ENCODE measurements at places on chromosomes 6 and 20.

- DNase-seq: no peak
These were observed 118.2 kb downstream of the ADAT2 start for GRCh38 chr6:143332153-143332845.

DNA sequence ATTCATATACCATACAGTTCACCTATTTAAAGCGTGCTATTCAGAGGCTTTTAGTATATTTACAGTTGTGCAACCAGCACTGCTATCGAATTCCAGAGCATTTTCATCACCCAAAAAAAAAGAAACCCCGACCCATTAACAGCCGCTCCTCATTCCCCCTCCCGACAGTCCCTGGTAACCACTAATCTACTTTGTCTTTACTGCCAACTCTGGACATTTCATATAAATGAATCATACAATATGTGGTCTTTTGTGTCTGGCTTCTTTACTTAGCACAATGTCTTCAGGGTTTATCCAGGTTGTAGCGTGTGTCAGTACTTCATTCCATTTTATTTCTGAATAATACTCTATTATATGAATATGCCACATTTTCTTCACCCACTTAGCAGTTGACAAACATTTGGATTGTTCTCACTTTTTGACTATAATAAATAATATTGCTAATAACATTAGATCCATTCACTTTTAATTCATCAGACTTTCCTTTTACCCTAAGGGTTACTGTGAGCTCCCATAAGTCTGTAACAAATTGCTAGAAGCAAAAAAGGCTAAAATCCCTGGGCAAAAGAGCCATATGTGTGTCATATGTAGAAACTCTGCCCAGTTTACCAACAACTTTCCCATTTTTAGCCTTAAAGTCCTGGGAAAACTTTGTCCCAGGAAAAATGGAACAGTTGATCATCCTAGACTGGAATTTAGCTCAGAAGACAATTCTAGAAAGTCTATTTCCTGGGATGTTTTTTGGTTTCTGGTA lies 23.2 kb upstream of the ROS1 start:
- DNase-seq: no peak

DNA sequence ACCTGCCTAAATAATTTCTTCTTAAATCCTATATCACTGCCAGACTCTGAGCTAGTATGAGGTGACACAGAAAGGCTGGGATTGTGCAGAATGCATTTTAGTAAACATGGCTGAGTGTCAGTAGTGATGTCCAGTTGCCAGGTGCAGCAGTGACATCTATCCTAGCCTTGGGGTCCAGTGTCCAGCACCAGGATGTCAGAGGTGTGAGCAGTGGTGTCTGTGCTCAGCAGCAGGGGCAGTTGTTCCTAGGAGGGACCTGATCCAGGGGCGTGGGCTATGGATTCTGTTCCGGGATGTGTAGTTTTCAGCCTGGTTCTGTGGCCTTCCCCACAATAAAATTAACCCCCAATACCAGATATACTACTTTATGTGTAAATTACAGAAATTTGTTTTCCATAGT lies 6.0 kb downstream of the HLA-C start:
- no peak for DNase-seq

DNA sequence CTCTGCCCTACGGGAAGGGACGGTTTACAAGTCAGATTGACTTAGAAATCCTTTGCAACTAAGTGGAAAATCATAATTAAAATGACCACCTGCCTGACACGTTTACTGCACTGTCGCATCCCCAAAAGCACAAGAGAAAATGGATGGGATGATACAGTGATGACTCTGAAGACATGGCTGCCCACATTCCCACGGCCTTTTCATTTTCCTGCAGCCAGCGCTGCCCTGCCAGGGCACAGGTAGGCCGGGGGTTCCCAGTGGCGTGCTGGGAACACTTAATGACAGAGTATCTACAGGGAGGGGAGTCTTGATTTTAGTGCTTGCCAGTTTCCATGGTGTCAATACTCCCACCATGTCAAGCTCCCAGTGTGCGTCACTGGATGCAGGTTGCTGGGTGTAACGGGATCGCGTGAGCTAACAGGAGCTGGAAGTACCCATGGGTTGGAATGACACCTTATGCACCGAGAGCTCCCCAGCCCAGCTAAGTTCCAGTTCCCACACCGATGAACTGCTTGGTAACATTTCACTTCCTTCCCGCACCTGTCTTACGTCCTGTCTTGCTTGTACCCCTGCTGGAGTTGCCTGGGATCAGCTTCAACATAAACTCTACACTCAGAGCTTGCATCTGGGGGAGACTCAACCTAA lies 129.0 kb downstream of the ANKRD60 start:
- no peak for DNase-seq

DNA sequence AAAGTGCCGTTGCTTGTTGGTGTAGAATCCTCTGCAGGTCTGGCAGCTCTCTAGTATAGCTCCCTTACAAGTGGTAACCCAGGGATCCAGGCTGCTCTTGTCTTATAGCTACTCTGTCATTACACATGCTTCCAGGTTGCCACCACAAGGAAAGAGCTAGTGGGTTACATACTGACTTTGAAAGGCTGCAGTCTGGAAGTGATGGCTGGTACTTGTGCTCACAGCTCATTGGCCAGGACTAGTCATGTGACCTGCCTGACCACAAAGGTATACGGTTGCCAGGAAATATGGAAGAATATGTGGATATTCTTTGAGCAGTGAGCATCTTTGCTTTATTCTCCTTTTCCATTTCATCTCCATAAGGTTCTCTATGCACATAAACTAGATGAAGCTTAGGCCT lies 46.0 kb downstream of the RREB1 start:
- DNase-seq: no peak

DNA sequence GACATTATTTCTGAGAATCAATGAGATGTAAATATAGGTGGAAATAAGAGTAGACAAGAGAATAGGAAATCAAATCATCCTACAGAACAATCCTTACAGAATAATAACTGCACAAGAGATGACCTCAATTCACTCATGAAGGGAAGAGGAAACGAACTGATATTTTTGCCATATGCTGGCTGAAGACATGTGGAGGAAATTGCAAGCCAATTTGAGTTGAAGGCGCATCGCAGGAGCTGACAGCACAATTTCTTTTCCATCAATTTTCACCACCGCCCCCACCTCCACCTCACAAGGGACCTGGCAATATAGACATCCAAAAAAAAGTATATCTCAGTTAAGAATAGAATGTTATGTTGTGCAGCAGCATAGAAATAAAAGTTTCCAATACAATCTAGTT lies 20.3 kb downstream of the CITED2 start:
- no peak for DNase-seq

DNA sequence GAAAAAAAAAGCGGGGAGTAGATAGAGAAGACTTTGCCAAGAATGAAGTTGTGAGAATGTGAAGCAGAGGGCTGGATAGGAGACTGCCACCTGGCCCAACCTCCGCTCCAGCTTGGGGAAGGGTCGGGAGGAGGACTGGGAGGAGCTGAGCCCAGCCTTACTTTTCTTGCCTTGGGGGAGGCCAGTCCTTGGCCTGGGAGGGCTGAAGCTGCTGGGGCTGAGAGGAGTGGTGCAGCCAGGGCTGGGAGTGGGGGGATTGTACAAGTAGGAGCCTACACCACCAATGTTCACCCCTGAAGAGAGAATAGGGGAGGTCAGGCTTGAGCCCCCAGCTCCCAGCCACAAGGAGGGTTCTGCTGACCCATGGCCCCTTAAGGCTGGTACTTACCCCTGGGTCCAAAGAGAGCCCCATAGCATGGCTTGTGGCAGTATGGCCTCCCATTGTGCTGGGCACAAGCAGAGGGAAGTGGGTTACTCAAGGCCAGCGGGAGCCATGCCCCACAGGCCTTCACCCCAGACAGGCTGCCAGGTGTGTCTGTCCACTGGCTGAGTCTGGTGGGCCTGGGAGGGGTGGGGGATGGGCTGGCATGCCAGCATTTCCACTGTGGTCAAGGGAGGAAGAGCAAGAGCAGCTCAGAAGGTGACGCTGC lies 1.1 kb downstream of the CRIP3 start:
- DNase-seq: no peak

- DNase-seq: no peak
These were observed 6.9 kb downstream of the RIMS4 start for GRCh38 chr20:44803383-44803941.

- no peak for DNase-seq
These were observed 4.9 kb upstream of the PTGIS start for GRCh38 chr20:49572857-49573256.

DNA sequence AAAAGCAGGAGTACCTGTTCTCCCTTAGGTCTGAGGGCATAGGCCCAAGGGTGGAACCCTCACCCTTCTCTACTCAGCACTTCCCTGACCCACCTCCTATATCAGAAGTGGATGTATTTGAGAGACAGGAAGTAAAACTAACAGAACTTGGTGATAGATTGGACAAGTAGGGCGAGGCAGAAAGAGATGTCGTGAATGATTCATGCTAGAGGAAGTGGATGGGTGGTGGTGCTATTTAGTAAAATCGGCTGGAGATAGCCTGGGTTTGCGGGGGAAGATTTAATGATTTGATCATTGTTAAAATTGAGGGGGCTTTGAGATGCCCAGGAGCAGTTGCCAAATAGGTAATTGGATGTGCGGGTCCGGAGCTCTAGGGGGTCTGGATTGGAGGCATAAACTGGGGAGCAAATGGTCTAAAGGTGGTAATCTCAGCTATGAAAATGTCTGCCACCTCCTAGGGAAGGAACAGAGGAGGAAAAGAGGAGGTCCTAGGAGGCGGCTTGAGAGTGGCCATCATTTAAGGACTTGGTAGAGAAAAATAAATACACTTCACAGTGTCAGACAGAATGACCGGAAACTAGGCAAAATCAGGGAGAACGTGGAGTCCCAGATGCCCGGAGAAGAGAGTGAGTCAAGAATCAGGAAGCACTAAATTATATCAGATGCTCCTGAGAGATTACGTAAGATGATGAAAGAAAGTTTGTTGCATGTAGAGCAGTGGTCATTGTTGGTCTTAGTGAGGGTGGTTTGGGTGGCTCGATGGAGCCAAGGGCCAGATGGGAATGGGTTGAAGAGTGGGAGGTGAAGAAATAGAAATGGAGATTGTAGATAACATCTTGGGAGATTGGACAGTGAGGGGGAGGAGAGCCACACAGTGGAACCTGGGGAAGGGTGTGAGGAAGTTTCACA lies 142.0 kb downstream of the CEP57L1 start:
- DNase-seq: peak; percentile 25

GRCh38 chr20:53940360-53940702 lies 130.1 kb downstream of the BCAS1 start:
- no peak for DNase-seq

DNA sequence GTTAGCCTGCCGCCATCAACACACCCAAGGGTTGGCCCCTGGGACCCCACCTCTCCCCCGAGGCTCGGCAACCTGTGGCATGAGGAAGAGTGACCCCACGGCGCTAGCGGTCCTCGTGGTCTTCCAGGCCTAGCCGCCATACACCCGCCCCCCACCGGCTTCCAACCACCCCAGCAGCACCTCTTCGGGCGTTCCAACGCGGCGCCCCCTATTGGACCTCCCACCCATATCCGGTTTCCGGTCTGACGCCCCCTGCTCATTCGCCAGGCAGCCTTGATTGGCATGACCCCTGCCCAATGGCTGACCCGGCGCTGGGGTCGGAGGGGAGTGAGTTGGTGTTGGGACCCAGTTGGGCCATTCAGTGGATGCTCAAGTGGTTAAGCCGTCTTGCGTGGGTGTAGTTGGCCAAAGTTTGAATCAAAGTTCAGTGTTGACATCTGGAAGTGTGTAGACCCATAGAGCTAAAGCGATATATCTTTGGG lies at the start of gene GNAS-AS1:
Gene GNAS-AS1 (minus strand): TSS at position 210 of the 482 bp plus-strand sequence.
- DNase-seq: peak; percentile 64

DNA sequence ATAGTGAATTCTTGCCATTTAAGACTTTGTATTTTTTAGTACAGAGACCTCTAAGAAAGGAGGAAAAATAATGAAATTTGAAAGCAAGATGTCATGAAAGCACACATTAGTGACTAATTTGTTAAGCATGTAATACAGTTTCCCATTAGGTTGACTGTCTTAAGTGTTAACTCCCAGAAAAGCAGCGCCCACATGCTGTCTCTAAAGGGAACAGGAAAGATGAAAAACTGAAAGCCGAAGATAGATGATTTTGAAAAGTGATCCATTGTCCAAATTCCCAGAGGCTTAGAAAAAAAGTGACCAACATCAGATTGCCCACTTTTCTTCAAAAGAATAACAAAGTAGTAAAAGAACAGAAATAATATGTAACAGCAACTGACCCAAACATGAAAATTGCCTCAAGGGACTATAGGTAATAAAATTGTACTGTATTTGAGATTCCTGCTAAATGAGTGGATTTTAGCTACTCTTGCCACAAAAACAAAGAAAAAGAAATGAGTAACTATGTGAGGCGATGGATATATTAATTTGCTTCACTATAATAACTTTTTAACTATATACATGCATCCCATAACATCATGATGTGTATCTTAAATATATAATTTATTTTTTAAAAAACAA lies 83.2 kb upstream of the OGFRL1 start:
- DNase-seq: no peak

- DNase-seq: no peak
These were observed 76.8 kb downstream of the NCOA7 start for GRCh38 chr6:125867483-125867942.

DNA sequence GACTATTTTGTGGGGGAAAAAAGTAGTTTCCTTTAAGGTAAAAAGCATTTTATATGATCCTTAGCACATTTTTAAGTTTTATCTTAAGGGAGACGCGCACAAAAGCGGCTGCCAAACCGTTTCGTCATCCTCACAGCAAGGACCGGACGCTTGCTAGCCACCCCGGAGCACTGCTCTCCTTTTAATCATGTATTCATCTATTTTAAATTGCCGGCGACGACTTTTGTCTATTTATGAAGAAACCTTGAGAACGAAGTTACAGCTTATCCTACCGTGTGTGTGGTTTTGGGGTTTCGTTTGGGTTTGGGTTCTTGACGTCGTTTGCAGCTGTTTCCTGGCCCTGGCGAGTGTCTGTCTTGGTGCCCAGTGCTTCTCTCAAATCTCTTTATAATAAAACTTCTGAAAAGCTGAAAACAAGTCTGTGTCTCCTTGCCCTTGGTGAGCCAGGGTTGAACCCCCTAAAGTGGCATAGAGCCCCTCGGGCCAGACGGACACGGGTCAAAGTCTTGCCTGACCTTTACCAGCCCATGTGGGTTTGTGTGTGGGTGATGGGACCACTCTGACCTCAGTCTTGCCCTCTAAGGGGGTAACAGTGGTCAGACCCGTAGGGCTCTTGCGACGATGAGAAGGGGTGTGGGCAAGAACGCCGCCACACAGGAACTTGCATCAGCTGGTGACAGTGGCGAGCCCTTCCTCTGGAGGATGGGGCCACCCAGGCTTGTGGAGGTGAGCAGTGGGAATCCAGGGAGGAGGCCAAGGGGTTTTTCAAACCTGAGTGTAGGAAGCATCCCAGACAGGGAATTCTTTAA lies 117.6 kb downstream of the JPH2 start:
- peak; percentile 53 for DNase-seq

- DNase-seq: no peak
These were observed 215.2 kb downstream of the TMEM242 start for GRCh38 chr6:157107915-157108651.

- DNase-seq: no peak
These were observed 164.2 kb upstream of the PLN start for GRCh38 chr6:118383924-118384323.

DNA sequence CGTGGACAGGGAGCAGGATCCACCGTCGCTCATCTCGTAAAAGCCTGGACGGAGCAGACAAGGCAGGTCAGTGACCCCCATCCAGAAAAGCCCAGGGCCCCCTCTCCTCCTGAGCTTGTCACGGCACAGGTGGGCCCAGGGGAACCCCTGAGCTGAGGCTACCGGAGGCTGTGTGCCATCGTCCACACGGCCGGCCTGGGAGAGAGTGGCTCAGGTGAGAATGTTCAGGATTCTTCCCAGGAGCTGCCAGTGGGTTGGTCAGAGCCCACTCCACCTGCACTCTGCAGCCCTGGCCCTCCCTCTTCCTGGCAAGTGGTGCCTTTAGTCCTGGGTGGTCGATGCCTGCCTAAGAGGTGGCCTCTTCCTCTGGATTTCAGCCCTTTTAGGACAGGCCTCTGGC lies 9.2 kb downstream of the DACT2 start:
- no peak for DNase-seq
